ENCODE measurements at places on chromosomes 2 and 18. TPM values are rescaled to one million over a fixed set of nuclear protein-coding genes. Genes with fewer than 3 reads are reported as not detected.

- DNase-seq = no peak
Measured at GRCh38 chr2:49288902-49289700, 134.8 kb upstream of the FSHR start.

The MC5R gene
- 2.2 TPM for total RNA-seq

The TEX44 gene
- total RNA-seq = not detected

DNA sequence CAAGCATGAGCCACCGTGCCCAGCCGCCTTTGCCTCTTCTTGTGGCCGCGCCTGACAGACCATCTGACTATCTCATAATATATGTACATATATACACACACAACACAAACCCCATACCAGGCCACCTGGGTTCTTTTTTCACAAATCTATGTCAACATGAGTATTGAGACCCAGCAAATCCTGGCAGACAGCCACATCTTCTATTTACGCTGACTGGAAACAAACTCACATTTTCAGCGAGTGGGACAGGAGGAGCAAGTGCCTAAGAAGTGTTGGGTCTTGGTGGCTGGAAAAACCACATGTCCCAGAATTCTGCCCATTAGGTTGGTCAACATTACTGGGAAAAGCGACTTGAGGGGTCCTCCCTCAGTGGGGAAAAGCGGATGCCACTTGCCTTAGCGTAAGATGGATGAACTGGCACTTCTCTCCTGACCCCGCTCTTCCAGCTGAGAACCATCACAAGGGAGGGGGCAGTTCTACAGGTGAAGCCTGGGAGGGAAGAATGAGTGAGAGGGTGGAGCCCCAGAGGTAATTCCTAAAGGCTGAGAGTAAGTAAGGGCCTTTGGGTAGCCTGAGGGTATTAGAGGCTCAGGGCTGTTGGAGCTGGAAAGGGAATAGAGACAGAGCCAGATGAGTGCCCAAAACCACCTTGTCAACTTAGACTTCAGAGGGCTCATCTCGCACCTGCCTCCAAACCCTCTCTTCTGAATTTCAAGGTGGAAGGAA lies 1.9 kb downstream of the SCYGR3 start:
- DNase-seq = no peak

DNA sequence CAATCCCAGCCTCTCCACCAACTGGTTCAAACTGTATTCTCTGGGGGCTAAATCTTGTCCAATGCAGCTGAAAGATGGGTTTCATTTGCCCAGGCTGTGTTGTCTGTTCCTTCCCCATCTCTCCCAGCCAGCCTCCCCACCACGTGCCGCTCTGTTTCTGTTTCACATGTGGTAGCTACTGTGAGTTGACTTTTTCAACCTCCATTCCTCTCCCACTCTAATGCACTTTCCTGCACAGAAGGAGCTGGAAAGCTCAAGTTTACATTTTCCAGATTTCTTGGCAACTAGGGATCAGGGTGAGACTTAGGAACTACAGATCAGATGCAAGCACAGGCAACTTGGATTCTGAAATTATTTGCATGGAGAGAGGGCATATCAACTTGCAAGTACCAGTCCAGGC lies 19.0 kb upstream of the NPAS2 start:
- no peak for DNase-seq

GRCh38 chr2:215466097-215466909 lies 30.4 kb upstream of the FN1 start:
- DNase-seq = no peak

The ARHGEF4 gene
- total RNA-seq = 38.7 TPM

The CNTNAP5 gene
- total RNA-seq = 41.0 TPM

GRCh38 chr2:218290316-218291261 lies 1.7 kb downstream of the TMBIM1 start:
- DNase-seq = no peak

The CCDC121 gene
- 5.9 TPM for total RNA-seq

DNA sequence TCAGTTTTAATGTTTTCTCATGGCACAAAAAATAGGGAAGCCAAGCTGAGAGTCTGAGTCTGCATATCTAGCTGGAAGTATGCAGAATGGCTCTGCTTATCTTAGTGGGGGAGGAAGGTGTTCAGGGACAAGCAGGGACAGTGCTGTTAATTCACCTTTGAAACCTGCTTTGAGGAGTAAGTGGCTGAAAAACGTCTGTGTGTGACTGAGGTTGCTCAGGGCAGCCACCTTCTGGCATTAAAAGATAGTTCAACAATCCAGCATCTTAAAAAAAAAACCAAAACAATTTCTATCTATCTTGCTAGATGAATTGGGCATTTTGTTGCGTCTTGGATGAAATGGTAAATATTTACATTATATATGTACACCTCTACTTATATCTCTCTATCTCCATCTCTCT lies 2.0 kb upstream of the TRPM8 start:
- DNase-seq = no peak

The FLACC1 gene
- total RNA-seq = 3.7 TPM

GRCh38 chr18:59379772-59380522 lies 20.9 kb upstream of the LMAN1 start:
- DNase-seq = no peak

- DNase-seq = no peak
Measured at GRCh38 chr2:164777847-164778461, 63.7 kb downstream of the COBLL1 start.
